HEK293T (cell line): ENCODE measurements at places on chromosomes 11 and 22.

DNA sequence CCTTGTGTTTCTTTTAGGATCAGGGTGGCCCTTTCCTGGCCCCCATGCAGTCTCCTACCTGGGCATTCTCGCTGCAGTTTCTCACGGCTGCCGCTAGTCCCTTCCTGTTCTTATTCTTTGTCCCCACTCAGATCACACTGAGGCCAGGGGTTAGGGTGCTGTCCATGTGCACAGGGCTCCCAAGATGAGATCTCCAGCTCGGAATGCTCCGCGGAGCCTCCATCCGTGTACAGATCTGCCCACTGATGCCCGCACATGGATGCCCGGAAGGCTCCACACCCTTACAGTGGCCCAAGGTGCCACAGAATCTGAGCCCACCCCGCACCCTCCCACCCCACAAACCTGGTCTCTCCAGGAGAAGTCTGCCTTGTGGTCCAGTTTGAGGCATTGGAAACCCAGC is 457.3 kb downstream of the TBC1D22A start:
- no peak for DNase-seq

GRCh38 chr11:57167125-57167846 is 14.5 kb upstream of the LRRC55 start:
- no peak for DNase-seq

DNA sequence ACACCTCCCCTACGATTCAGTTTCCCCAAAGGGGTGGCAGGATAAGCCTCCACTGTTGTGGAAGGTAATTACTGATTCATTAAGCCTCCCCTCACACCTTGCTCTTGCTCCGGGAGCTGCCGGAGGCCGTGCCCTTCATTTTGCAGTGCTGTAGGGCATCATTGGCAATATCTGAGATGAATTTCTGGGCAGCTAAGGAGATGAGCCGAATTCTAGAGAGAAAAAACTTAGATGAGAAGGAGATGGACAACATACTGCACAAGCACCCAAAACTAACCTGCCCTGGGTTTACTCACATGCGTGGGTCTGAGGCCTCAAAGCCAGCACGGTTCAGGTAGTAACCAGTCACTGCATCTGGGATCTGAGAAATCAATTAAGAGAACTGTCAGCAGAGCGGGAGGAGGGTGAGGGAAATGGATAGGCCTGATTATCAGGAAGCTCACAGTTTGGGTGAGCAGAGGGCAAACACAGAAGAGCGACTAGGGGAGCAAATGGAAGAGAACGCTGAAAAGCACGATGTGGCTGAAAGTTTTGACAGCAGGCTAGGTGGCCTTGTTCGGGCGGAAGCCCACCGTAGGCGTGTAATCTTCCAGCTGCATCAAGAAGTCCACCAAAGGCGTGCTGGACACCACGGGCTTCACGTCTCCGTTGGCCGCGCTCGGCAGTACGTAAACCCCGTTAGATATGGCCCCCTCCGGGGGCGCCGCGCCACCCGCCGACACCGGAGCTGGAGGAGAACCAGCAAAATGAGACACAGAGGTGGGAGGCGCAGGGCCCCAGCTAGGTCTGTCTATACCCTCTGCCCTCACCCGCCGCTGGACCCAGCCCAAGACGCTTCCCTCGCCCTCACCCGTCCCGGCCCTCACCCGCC is 689 bp downstream of the TAF10 start:
- DNase-seq, result peak; percentile 20

GRCh38 chr11:119685111-119685746 is 43.8 kb downstream of the NECTIN1 start:
- DNase-seq, result no peak

DNA sequence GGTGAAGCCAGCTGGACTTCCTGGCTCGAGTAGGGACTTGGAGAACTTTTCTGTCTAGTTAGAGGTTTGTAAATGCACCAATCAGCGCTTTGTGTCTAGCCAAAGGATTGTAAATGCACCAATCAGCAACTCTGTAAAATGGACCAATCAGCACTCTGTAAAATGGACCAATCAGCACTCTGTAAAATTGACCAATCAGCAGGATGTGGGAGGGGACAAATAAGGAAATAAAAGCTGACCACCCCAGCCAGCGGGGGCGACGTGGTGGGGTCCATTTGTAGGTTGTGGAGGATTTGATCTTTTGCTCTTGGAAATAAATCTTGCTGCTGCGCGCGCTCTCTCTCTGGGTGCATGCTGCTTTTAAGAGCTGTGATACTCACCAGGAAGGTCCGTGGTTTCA is 202.9 kb downstream of the MIAT start:
- no peak for DNase-seq
